ENCODE measurements at places on chromosomes 2 and 18. TPM values are rescaled to one million over a fixed set of nuclear protein-coding genes. Genes with fewer than 3 reads are reported as not detected.

- DNase-seq, result no peak
Measured at GRCh38 chr2:73901143-73901542, 8.3 kb downstream of the ACTG2 start.

DNA sequence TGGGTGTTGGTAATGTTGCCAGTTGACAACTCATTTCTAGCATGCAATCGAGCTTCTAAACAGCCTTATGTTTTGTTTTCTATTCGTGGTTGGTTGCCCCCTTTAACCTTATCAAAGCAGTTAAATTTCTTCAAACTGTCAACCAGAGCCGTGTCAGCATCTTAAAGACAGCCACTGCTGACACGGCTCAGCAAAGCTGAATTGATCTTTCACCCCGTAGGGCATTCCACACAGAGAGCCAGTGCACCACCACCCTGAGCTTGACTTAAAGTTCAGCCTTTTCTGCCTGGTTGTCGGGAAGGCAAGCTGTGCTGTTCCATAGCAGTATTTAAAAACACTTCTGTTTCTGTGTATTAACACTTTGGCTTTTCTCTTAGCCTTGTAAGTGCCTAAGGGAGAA, 355.0 kb upstream of the CHST9 start:
- no peak for DNase-seq

The REG3A gene
- 2,601 TPM for total RNA-seq

DNA sequence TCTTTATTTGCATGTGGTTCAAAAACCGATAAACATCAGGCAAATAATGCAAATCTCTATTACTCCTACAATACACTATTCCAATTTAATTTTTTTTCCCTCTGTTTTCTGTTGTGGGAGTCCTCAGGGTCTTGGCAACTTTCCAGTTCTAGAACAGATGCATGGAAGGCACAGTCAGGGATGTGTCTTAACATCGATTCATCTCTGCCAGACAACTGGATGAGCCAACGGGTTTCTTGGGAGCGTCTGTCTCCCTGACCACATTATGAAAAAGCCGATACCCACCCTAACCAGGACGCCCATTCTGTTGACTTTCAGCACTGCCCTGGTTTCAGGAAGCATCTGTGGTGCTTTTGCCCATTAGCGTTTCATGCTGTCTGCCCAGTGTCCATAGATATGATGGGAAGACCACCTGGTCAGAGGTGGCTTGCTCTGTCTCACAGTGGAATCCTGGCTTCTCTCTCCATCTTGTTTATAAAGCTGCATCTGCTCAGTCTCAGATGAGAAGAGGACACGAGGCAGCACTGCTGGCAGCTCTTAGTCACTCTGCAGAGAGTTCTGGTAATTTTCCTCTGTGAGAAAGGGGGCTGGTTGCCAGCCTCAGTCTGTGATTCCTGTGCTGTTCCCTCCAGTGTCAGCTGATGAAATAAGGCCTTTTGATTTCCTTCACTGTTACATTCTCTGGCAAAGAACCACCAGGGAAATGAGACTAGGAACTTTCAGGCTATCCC, 57.9 kb upstream of the KCNE4 start:
- DNase-seq, result peak; percentile 43

DNA sequence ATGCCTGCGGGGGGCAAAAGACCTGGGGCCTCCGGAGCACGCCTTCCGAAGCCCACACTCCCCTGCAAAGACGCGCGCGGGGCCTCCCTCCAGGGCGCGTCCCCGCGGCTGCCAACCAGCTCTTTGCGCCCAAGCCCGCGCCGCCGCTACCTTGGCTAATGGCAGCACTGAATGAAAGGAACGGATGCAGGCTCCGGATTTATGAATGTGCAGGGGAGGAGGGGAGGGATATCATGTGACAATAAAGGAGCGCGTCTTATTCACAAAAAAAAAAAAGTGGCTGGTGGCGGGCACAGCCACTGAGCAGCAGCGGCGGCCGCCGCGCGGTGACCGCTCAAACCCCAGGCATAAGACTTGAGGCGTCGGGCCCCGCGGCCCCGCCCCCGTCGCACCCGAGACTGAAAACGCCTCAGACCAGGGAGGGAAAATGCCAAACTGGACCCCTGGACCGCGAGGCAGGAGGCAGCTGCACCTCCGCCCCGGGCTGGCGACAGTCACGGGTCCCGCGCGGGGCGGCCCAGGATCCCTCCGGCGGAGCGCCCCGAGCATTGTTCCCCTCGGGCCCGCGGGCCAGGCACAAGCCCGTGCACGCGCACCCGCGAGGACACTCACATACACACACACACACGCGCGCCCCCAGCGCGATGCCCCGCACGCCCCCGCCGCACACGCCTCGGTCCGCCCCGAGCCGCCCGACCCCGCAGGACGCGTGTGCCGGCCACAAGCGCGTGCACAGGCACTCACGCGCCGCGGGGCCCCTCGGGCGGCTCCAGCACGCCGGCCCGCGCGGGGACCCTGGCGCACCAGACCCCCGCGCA, 1.6 kb downstream of the SPRED2 start:
- peak; percentile 82 for DNase-seq

The ESPNL gene
- total RNA-seq, result 0.25 TPM

DNA sequence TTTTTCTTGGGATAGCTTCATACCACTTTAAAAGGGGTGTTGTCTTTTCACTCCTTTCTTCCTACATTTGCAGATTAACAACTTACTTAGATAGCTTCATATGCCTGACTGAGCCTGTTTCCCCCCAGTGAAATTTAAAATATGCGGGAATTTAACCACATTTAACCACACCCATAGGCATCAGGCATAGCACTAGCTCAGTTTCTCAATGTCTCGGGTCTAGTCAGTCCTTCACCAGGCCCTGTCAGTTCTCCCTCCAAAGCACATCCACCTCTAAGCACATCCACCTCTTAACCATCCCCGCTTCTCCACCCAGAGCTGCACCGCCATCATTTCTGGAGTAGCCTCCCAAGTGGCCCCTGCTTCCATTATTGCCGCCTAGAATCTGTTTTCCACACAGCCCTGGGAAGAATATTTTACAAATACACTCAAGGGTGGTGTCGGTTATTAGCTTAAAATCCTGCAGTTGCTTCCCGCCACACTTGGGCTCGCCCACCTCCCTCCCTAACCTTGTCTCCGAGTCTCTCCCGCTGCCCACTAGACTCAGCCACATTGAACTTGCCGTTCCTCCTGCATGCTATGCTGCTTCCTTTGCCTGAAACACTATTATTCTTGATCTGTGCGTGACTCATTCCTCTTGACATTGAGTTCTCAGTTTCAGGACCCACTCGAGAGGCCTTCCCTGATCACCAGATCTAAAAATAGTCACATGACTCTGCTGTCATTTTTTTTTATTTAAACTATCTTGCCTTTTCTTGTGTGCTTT, 68.3 kb downstream of the SPTBN1 start:
- DNase-seq, result no peak

GRCh38 chr18:3692113-3692621, 242.2 kb downstream of the TGIF1 start:
- no peak for DNase-seq

DNA sequence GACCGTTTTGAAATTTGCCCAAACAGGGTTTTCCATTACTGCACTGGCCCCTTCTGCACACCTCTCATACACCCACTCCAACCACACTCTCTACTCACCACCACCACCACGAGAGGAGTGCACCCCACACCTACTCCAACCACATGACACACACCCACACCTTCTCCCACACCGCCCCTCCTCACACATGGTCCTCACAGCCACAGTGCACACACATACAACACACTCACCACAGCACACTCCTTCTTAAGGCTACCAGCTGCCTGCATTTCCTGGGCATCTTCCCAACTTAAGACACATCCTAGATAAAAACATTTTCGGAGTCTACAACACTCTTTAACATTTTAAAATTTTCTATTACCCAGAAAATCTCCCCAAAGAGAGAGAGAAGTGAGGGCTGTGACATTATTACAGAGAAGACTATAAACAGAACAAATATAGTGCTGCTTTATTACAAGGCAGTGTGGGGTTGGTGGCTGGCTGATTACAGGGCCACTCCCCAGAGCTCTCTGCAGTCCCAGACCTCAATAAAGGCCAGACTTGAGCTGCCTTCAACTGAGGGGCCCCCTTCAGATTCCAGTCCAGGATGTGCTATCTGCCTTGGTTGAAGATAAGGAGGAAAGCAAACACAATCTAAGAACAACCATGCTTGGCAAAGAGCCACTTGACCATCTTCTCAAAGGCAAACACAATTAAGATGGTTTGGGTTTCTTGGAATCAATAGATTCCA, 36.1 kb downstream of the NHEJ1 start:
- no peak for DNase-seq

DNA sequence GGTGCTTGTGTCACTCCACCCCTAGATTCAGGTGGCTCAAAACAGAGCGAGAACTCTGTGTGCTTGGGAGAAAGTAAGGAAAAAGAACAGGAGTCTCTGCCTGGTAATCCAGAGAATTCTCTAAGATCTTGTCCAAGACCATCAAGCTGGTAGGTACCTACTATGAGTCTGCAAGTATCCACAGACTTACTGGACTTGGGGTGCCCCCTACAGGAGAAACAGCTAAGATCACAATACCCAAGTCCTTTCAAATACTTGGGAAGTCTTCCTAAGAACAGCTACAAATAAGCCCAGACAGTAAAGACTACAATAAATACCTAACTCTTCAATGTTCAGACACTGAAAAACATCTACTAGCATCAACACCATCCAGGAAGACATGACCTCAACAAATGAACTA, 1143.6 kb upstream of the ACVR2A start:
- no peak for DNase-seq

DNA sequence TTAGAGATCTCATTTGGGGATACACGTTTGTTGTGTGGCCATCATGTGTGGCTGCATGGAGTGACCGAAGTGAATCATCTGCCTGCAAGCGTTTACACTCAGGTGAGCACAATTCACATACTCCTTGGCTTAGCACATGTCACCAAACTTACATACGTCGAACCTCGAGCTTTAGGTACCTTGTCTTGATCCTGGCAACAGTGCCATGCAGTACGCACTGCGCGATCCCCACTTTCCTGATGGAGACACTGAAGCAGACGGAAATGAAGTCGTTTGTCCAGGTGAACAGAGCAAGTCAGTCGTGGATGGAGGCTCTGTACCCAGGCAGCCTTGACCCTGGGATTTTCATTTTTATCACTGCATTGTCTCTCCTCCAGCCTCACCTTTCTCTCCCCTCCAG, 32.3 kb downstream of the KLHL29 start:
- DNase-seq, result no peak

DNA sequence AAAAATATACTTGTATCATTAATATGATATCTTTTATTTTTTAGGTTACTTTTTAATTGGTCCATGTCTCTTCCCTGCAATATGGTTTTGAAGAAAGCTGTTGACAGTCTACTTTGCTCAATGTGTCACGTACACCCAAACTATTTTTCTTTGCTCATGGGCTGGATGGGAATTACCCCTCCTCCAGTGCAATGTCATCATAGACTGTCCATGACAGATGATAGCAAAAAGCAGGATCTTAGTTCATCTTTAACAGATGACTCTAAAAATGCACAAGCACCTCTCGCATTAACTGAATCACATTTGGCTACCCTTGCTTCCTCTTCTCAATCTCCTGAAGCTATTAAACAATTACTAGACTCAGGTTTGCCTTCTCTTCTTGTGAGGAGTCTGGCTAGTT, 112.9 kb upstream of the TTC27 start:
- DNase-seq, result no peak

DNA sequence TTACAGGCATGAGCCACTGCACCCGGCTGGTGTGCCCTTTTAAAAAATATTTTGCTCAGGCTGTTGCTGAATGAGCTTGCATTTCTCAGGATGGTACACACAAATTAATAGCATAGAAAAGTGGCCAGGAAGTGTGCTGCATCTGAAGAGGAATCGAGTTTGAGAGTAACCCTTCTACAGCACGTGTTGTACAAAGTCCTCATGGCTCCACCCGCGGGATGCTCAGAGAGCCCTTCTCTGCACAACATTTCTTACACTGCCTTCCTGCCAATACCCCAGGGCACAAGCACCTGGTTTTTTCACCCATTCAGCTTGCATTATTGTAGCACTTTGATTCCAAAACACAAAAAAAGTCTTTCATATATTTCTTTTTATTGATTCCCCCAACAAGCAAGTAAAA, 90.1 kb upstream of the NEDD4L start:
- no peak for DNase-seq

DNA sequence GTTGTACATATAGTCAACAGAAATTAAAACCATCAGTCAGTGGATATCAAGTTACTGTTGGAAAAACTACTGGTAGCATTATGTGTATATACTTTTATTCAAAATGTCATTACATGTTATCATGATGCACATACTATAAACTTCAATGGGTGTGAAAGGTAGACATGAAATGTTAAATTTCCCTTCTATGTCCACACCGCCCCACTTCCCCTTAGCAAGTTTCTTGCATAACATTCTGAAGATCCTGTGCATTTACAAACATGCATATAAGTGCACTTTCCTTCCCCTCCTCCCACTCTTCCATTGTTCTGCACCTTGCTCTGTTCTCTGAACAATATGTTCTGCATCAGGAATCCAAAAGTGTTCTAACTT, 16.6 kb upstream of the HK2 start:
- DNase-seq, result no peak

DNA sequence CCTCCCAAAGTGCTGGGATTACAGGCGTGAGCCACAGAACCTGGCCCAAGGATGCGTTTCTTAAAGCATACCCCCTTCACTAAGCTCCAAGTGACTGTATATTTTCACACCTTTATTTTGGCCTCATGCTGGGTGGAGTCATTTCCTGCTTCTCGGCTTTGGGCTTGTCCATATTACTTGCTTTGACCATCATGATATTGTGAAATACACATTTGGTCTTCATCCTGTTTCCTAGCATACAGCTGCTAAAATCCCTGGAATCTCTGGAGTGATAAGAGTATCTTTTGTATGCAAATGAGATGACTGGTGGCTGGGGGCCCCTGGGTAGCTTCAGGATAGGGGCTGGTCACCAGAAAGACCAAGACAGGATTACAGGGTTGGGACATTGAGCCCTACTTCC, 17.6 kb upstream of the COLEC12 start:
- DNase-seq, result no peak

The LYG2 gene
- not detected for total RNA-seq

The KLHL14 gene
- total RNA-seq, result 0.06 TPM

DNA sequence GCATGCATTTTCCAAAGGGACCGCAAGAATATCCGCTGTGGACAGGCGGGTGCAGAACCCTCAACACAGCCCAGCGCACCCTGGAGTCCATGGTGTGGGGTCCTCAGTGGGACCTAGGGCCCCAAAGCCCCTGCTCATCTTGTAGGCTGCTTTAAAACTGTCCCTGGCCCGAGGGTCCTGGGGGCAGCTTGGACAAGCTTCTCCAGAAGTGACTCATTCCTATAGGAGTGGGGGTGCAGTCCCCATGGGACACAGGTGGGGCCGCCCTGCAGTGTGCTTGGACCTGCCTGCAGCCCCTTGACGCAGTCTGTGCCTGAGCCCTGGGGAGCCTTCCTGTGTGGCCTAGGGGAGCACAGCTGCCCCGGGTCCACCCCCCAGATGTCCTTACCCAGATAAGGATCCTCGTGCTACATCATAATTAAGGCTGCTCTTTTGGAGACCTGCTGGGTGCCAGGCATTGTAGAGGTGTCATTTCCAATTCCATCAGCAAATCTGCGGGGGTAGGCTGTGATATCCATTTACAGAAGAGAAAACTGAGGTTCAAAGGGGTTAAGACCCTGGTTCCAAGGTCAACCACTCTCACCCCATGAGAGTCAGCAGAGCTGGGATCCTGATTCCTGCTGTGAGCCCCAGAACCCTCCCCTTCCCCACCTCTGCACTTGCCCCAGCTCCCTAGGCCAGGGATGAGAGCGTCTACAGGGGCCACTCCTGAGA, 1.7 kb upstream of the HS6ST1 start:
- DNase-seq, result no peak

- DNase-seq, result no peak
Measured at GRCh38 chr2:189440644-189440946, 679 bp upstream of the WDR75 start.

GRCh38 chr2:157743051-157743450, 114.4 kb upstream of the ACVR1C start:
- DNase-seq, result no peak

GRCh38 chr2:105780606-105781005, 35.9 kb downstream of the NCK2 start:
- no peak for DNase-seq
